Esophagus squamous epithelium (tissue), 5 donors: ENCODE measurements at places on chromosomes 3 and 15. TPM values are rescaled to one million over a fixed set of nuclear protein-coding genes. Genes with fewer than 3 reads are reported as not detected.

- DNase-seq, result no peak
Observed at GRCh38 chr3:171494457-171495109, 34.4 kb upstream of the TNIK start.

DNA sequence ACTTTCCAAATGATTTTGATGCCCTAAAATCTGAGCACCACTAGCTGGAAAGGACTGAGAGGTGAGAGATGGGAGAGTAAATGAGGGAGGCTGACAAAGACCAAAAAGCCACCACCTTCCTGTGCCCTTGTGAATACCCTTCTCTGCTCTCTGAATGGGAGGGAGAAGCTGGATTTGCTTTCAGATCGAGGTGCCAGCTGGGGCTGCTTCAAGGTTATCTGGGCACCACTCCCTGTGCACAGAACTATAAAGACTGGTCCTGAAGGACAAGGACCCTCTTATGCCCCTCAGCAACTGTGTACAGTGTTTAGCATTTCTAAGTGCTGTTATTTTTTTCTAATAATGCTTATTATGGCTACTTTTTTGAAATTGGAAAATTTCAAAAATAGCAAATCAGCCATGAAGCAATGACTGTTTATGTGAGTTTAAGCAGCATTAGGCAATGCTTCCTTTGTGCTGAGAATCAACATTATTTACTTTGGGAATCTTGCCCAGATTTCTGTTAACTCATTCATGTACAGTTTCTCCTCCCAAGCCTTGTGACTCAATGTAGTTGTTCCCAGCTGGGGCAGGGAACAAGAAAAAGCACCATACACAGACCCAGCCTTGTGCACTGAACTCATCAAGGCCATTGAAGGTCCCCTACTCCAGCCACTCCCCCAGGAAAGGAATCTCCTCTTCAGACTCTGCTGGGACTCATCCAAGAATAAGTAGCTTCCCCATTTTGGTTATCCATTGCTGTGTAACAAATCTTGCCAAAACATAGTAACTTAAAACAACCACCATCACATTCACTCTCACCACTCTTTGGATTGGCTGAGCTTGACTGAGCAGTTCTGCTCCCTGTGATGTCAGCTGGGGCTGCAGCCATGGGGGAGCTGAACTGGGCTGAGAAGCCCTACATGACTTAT lies 37.3 kb upstream of the CDV3 start:
- no peak for DNase-seq

DNA sequence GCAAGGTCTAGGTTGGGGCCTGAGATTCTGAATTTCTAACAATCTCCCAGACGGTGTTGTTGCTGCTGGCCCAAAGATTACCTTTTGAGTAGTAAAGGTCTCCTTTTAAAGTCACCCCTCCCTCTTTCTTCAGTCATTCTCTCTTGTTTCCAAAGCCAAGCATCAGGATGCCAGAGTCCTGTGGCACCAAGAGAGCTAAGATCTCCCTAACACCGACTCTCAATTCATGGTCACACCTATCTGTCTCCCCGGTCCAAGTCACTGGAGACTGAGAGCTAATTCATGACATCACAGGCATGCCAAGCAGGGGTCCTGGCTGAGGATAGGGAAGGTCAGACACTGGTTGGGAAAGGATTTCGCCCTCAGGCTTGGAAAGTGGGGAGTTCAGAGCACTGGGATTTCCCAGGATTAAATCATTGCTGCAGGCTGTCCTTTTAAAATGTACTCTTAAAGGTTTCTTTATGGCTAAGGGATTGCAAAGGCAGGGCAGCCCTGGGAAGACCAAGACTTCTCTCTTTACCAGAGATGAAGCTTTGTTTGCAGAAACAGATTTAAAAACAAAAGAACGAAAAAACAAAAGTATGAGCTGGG lies 7.3 kb downstream of the SHOX2 start:
- DNase-seq, result no peak

DNA sequence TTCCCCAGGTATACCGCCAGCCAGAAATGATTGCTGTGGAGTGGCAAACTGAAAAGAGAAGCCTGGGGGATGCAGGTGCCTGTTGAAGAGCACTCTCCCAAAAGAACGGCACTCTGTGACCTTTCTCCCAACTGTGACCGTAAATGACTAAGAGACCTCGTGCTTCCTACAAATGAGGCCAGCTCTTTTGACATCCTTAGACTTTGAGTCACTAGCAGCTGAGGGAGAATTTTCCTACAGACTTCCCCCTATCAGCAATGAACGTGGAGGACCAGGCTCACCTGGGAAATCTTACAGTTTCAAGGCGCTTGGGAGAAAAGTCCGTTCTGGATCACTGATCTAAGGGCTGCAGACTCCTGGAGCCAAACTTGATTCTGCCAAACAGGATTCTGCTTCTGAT lies 8.6 kb downstream of the AQP9 start:
- no peak for DNase-seq

DNA sequence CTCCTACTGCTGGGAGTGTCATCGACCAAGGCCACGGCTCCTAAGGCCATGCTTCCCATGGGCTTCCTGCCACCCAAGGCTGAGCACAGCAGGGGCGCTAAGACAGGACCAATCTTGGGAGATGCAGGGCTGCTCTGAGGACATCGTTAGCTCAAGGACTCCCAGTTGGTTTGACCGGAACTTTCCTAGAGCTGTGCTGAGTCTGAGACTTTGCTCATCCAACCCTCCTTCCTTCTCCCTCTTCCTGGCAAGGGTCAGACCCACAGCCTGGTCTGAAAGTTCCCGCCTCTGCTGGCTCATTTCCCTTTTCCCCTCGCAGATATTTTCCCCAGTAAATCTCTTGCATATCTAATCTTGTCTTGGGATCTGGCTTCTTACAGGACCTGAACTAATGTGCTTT lies 57.2 kb downstream of the EPHB3 start:
- no peak for DNase-seq

- no peak for DNase-seq
Observed at GRCh38 chr15:52039925-52040781, 21.1 kb downstream of the MAPK6 start.

DNA sequence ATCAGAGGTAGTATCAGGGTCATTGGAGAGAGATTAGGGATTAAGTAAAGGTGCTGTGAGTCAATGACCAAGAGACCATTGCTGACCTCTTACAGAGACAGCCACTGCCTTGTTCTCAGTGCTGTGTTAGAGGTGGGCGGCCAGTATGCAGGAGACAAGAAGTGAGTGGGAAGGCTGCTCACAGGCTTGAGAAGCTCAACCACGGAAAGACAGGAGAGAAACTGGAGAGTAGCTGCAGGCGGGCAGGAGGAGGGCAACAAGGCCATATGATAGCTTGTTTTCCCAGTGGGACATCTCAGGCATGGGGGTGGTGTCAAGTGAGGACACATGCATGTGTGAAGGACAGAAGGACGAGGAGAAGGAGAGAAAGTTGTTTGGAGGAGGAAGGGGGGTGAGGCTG lies 237.3 kb downstream of the PDCD6IP start:
- DNase-seq, result no peak

GRCh38 chr3:194685718-194686413 lies at the start of gene FAM43A:
TSS of gene FAM43A (plus strand) at chr3:194685883. CDS start at chr3:194686827, 944 bp downstream.
- DNase-seq, result peak; percentile 64

DNA sequence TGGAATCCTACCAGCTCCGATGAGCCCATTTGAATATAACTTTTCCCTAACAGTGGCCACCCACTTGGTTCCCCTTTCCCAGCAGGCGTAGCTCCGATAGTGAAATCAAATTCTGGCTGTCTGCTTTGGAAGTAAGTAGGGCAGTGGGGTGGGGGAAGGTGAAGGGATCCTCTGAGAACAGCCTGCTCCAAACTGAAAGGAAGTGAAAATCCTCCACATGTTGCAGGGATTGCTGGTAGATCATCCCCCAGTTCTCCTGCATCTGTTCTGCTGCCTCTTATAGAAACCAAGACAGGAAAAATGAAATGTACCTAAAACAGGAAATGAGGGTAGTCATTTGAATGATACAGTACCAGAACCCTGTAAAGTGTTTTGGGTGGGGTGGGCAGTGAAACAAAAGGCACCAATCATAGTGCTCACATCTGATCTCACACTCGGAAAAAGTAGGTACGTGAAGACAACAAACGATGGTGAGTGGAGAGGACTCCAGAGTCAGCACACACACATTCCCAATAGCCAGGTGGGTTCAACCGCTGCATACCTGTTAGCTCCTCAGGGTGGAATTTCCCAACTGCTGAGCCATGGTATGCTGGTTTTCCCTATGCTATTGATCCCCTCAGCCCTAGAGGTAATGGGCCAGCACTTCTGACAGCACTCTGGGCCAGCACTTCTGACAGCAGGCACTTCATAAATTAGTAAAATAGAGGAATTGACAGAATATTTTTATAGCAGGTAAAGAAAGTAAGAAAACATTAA lies 304.9 kb upstream of the ADAMTS9 start:
- DNase-seq, result no peak

GRCh38 chr15:56017920-56018319 lies 24.5 kb upstream of the NEDD4 start:
- no peak for DNase-seq

- DNase-seq, result no peak
Observed at GRCh38 chr15:81880833-81881232, 165.0 kb downstream of the MEX3B start.

DNA sequence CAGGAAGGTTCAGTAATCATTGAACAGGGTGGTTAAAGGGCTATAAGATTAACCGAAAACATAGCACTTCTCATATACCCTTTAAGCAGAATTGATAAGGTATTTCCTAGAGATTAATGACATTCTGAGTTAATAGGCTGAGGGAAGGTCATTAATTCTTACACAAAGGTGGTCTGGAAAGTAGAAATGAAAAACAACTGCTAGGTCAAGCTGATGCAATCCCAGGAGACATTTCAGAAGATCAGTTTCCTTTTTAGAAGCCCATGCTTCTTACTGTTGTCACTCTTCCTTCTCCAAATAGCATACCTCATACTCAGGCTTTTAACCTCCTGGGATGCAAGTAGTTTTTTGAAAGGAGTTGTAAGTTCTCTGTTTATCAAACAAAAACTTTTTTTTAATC lies 8.8 kb downstream of the FILIP1L start:
- no peak for DNase-seq

- DNase-seq, result no peak
Observed at GRCh38 chr3:45224824-45225464, 1.1 kb downstream of the TMEM158 start.

DNA sequence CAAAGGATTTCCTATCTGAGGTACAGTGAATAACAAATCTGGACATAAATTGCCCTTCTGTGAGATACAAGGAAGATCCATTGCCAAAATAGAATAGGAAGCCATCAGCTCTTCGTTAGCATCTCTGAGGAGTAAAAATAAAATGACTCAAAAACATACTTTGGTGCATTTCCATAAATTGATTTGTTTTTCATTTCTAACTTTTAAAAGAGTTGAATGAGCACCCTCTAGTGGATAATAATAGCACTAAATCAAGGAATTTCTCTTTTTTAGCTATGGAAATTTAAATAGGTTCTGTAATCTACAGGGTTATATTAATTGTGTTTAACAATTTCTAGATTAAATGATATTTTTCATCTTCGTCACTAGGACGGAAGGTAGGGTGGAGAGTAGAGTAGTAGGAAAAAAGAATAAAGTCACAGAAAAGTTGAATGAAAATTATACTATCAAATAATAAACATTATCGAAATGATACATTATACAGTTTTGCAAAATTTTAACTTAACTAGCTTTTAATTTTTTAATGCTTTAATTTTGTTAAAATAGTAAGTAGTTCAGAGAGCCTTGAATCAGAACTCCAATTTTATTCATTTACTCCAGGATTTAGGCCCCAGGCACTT lies 6.4 kb downstream of the NSUN3 start:
- no peak for DNase-seq

- DNase-seq, result no peak
Observed at GRCh38 chr15:62244762-62245161, 79.7 kb upstream of the C2CD4B start.

- DNase-seq, result no peak
Observed at GRCh38 chr15:82909080-82909815, 43.3 kb downstream of the HOMER2 start.

DNA sequence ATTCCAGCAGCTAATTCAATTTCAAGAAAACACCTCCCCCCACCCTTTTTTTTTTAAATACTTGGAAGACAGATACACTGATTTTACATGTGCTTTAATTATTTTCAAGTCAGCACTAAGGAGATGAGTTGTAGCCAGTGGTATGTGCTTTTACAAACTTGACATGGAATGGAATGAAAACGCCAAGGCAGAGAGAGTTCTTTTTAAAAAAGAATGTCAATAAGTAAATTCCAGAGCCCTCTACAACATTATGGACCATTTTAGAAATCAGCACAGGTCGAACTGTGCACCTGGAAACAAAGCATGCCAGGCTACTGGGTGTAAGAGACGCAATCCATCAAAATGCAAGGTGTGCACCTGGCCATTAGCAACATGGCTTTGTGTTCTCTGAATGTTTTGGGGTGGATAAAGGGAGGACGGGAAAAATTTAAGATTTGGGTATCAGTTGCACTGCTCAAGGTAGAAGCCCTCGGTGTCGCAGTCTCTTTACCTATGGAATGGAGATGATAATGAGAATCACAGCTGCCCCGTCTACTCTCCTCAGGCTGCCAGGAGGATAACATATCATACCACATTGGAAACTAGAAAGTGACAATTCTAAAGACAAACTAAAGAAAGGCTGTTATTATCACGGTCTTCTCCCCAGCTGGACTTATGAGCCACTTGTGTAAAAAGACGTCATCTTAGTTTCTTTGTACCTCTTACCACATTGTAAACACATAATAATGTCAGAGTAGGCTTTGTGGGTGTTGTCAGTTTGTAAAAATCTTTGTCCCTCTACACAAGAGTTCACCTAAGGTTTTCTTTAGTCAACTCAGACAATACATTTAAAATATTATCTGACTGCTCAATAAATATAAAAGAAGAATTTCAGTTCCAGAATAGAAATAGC lies 107.4 kb upstream of the PRICKLE2 start:
- DNase-seq, result no peak

GRCh38 chr3:146655333-146655996 lies 50.3 kb upstream of the PLSCR5 start:
- no peak for DNase-seq

DNA sequence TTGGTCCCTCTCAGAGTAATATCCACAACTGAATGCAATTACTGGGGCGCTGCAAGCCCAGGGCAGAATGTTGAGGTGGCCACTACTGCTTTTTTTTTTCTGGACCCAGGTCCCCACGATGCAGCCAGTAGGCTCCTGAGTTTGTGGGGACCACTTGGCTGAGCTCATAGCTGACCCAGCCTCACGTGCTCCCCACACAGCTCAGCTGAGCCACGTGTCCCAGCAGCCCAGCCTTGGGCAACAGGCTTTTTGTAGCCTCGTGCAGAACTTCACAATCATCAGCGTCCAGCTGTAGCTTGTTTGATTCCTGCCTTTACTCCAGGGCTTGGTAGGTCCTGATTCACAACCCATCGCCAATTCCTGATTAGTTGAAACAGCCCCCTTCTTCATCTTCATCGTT lies 117.3 kb downstream of the ETFA start:
- no peak for DNase-seq

DNA sequence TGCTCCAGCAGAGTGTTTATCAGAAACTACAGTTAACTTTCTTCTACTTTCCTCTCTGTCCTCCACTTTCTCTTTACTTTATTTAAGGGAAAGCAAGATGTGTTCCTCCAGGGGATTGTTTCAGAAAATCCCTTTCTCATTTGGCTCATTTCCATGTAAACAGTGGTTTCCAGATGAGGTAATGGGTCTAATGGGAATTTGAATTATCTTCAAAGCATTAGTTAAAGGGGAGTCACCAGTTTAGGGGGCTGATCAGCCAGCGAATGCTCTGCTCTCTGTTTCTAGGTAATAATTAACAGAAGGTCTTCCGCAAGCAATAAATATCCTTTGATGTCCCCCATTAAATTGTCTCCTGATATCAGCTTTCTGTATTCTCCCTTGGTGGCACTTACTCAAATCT lies 30.4 kb upstream of the ZNF639 start:
- no peak for DNase-seq

The KAT2B gene
- 27.1 TPM for total RNA-seq

The TASOR gene
- total RNA-seq, result 41.1 TPM

The EPB42 gene
- not detected for total RNA-seq

The ASB14 gene
- total RNA-seq, result not detected

The THRB gene
- total RNA-seq, result 4.7 TPM

The CLDN18 gene
- total RNA-seq, result not detected
